Stimulated activated CD4-positive, alpha-beta T cell treated with anti-CD3 and anti-CD28 coated beads, TNF-alpha, amount 100 ng/mL, for 48 hours (primary cell): ENCODE measurements at places on chromosomes 16 and 17.

DNA sequence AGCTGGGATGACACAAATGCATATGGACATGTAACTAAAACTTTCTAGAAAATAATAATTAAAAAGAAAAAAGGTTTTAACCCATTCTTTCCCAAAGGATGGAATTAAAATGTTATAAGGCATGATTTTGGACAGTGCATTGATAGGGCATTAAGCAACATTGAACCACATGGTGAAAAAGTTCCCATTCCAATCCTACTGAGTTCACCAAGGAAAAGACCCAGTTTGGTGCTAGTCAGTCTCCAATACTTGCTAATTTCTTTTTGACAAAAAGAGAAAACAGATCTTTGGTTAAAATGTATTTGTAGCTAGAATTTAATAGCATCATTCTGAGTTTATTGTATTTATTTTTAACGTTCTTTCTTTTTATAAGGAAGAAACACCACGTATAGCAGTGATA, 28.1 kb downstream of the EMP2 start:
- no peak for DNase-seq

GRCh38 chr17:68613739-68614298, 12.7 kb upstream of the FAM20A start:
- no peak for DNase-seq

GRCh38 chr17:44653384-44653783, 2.9 kb upstream of the MEIOC start:
- no peak for DNase-seq

GRCh38 chr16:31519759-31520431, 7.8 kb upstream of the AHSP start:
- DNase-seq: no peak

GRCh38 chr16:1182950-1183907, 30.3 kb downstream of the CACNA1H start:
- no peak for DNase-seq

DNA sequence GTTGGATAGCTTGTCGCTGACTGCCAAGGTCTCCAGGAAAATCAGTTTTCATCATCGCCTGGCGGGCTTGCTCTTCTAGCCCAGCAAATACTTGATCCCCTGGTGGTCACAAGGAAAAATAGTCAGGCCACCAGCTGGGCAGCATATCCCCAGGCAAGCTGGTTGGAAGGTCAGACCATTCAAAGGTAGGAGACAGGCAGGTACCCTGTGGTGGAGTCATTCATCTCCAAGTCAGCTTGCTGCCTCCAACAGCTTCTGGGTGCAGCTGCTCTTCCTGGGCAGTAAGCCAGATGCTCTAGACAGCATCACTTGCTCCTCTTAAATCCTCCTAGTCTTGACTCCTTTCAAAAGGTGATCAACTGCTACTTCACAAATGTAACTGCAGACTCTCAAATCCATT, 16.0 kb downstream of the ZNF821 start:
- no peak for DNase-seq

GRCh38 chr17:3896108-3896967, 3.5 kb upstream of the CAMKK1 start:
- no peak for DNase-seq

- no peak for DNase-seq
Observed at GRCh38 chr16:3175157-3176093, 12.6 kb upstream of the OR1F1 start.

- no peak for DNase-seq
Observed at GRCh38 chr16:53704445-53704813, 473 bp downstream of the FTO start.

- DNase-seq: no peak
Observed at GRCh38 chr16:88554711-88555264, 15.4 kb upstream of the ZC3H18 start.

DNA sequence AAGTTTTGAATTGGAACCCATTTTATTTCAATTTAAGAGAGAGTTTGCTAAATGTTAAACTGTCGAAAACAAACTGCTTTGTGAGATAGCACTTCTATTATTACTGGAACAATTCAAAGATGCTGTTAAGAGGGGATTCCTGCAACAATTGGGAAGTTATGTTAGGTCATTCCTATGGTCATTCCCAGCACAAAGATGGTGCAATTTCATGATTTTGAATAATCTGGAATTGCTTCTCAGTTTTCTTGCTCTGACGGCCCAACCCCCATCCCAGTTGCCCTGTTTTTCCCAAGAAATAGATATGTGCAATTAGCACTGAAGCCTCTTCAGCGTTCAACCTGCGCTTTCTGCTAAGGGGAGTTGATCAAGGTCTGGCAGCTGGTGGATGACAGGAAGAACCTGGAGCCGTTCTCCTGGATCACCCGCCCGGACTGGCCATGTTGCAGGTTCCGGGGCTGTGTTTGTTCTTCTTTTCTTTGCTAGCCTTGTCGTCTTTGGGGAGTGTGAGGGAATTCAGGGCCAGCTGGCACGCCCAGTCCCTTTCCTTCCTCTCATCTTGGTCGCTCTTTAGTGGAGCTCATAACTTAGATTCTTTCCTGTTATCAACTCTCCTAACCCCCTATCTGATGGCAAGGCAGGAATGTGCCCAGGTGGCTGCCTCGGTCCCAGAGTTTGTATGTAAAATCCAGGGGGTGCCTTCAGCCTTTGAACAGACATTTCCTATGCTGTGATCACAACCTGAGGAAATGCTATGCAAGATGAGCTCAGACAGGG, 29.0 kb upstream of the IRF8 start:
- DNase-seq: no peak

GRCh38 chr16:57265850-57266530, 18.5 kb downstream of the PLLP start:
- DNase-seq: no peak

- no peak for DNase-seq
Observed at GRCh38 chr16:12083631-12084030, 107.1 kb downstream of the SNX29 start.

DNA sequence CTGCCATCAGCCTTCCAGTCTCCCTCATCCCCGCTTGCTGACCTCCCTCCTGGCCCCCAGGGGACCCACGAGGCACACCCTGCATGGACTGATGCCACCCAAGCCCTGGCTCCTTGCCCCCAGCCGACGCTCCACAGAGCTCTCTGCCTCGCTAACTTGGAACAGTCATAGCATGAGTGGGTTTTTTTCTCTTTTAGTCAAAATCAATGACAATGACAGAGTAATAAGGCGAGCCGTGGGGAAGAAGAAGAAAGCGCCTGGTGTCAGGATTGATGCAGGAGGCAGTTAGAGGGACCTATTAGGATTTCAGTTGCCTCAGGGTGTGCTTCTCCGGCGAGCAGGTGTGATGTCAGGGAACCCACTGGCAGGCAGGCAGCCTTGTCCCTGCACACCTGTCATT, 176.3 kb upstream of the TNRC6C start:
- DNase-seq: no peak

GRCh38 chr16:85830821-85831220, 31.3 kb downstream of the COX4I1 start:
- no peak for DNase-seq

DNA sequence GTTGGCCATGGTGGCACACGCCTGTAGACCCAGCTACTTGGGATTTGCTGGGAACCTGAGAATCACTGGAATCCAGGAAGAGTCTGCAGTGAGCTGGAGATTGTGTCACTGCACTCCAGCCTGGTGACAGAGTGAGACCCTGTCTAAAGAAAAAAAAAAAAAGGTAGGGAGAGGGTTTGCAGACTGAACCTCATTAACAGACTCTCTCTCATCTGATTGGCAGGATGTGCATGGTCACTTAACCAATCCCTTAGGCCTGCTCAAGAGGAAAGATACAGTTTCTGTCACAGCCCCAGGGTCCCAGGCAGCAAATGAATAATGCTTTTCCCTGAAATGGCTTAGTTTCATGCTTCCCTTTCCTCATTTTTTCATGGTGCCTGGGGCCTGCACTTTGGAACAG, 160.5 kb upstream of the KCNJ16 start:
- no peak for DNase-seq

DNA sequence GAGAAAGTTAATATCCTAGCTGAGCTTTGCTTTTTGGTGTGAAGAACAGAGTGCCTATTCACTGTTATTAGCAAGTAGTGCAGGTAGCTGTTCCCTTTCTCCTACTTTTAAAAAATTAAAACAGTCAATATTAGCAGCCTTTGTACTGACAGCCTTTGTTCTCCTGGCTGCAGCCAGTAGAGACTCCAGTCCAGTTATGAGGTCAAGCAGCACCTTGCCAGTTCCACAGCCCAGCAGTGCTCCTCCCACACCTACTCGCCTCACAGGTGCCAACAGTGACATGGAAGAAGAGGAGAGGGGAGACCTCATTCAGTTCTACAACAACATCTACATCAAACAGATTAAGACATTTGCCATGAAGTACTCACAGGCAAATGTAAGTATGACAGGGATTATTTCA, 22.6 kb downstream of the AKTIP start:
- DNase-seq: no peak

GRCh38 chr16:88596483-88596882, 26.3 kb downstream of the ZC3H18 start:
- DNase-seq: no peak

- no peak for DNase-seq
Observed at GRCh38 chr16:3266873-3267537, 10.6 kb upstream of the MEFV start.

GRCh38 chr17:1894753-1895339, 65.0 kb downstream of the RPA1 start:
- DNase-seq: no peak

DNA sequence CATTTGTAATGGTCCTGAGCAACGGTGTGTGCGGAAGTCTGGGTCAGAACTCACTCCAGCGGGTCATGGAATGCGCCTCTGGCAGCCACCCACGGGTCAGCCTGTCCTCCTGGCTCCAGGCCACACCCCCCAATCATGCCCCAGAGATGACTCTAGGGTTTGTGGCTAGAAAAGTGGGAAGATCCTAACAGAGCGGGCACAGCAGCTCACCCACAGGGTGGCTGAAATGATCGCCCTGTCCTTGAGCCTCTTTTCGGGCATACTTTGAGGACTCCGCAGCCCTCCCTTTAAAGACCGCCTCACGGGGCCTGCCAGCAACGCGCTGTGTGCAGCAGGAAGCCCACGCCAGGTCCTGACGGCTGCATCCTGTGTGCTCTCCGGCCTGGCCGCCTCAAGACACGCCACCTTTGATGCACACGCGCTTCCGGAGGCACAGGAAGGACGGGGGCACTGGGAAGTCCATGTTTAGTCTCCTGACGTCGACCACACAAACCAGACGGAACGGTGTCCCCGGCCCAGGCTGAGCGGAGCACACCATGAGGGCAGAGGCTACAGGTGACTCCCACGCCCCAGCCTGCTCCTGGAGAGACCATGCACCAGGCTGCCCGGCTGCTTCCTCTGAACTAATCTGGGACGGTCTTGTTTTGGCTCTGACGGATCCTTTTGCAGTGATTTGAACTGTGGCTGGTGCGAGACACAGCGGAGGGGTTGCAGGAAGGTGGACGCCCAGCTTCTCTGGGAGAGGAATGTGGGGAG, 92.9 kb downstream of the TBC1D16 start:
- DNase-seq: no peak

- no peak for DNase-seq
Observed at GRCh38 chr17:81341516-81342268, 46.6 kb upstream of the SLC38A10 start.

- DNase-seq: no peak
Observed at GRCh38 chr17:45313996-45314740, 2.7 kb downstream of the MAP3K14 start.

GRCh38 chr17:47295874-47296255, 27.9 kb upstream of the EFCAB13 start:
- DNase-seq: no peak

DNA sequence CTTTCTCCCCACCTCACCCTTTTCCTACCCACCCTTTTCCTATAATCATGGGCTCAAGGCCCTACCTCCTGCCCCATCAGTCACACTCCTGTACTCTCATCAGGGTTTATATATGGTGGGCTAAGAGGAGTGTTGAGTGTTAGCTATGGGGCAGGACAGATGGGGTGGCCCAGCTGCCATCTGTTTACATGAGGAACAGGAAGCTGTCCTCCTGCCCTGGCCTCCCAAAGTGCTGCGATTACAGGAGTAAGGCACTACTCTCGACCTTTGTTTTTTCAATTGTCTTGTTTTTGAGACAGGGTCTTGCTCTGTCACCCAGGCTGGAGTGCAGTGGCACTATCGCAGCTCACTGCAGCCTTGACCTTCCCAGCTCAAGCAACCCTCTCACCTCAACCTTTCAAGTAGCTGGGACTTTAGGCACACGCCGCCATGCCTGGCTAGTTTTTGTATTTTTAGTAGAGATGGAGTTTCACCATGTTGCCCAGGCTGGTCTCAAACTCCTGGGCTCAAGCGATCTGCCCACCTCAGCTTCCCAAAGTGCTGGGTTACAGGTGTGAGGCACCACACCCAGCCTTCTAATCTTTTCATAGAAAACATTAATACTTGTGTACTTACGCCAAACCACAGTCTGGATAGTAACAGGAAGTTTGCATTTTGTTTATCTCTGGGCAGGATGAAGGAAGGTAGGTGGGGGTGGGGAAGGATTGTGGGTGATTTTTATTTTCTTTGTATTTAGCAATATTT, 1.6 kb downstream of the TRADD start:
- DNase-seq: no peak

- DNase-seq: no peak
Observed at GRCh38 chr16:4826980-4827379, 20.1 kb downstream of the GLYR1 start.

GRCh38 chr16:90043526-90043925, 24.3 kb upstream of the DBNDD1 start:
- no peak for DNase-seq

- DNase-seq: no peak
Observed at GRCh38 chr17:60947100-60947499, 269.4 kb downstream of the BCAS3 start.

DNA sequence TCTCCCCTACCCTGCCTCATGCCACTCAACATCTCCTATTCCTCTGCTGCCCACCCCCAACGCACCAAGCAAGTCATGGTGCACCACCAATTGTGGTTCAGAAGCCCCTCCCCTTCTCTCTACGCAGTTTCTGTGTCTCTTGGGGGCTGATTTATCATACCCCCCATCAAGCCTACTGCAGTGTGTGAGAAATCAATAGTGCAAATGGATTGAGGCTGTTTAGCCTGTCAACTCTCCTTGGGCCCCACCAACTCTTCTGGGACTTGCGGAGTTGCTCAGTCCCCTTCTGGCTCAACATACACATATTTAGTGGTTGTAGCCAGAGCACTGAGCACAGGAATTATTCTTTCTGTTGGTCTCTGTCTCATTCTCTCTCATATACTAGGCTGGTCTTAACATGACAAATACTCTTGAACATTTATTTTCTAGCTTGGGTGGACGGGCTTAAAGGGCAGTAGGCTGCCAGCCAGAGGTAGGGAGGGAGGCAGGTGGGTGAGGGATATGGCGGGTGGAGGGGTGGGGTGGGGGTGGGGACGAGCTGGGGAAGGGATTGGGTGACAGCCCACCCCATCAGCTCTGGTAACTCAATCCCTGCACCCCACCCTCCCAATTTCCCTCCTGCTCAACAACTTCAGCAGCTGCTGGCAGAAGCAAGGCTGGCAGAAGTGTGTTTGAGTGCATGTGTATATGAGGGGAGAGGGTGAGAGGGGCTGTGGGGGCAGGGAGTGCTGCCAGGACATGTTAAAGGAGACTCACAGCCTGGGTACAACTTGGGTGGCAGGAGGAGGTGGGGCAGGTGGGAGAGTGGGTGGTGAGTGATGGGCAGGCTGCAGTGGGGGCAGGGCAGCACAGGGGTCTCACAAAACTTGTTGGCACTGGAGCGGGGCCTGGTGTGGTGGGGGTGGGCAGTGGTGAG, 4.9 kb downstream of the RARA start:
- no peak for DNase-seq
